ENCODE measurements at places on chromosomes 1 and 21. TPM values are rescaled to one million over a fixed set of nuclear protein-coding genes. Genes with fewer than 3 reads are reported as not detected.

- DNase-seq: no peak
These were observed 111.7 kb downstream of the NMNAT2 start for GRCh38 chr1:183306317-183307042.

MSH4 gene
- polyA plus RNA-seq: not detected

CD1E gene
- not detected for polyA plus RNA-seq

DNA sequence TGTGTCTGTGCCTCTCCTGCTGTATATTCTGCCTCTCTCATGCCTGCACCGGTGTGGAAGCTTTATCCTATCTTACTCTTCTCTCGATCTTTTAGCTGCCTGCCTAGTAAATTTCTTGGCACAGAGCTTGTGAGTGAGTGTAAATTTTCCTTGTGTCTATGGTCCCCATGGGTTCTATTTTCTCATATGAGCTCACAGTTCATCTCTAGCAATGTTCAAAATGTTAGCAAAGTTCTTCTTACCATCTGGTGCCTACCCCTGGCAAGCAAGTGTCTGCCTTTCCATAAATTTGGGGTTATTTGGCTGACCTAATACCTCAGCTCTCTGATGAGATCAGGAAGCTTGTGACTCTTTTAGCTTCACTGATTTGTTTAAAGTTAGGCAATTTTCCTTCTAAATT, 572.1 kb upstream of the BRINP3 start:
- DNase-seq: no peak

GBP7 gene
- not detected for polyA plus RNA-seq
